ENCODE measurements at places on chromosomes 7 and 10. TPM values are rescaled to one million over a fixed set of nuclear protein-coding genes. Genes with fewer than 3 reads are reported as not detected.

DNA sequence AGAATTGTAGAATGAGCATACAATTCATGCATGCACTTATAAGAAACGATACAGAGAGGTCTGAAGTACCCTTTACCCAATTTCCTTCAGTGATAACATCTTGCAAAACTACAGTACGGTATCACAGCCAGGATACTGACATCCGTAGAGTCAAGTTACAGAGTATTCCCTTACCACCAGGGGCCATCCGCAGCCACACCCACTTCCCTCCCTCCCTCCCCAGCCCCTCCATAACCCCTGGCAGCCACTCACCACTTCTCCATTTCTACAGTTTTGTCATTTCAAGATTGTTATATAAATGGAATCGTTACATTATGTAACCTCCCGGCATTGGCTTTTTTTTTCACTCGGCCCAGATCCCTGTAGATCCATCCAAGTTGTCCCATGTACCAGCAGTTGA, 113.6 kb upstream of the RET start:
- no peak for DNase-seq

Gene WDR37
- total RNA-seq = 29.2 TPM

Gene C7orf57
- not detected for total RNA-seq

DNA sequence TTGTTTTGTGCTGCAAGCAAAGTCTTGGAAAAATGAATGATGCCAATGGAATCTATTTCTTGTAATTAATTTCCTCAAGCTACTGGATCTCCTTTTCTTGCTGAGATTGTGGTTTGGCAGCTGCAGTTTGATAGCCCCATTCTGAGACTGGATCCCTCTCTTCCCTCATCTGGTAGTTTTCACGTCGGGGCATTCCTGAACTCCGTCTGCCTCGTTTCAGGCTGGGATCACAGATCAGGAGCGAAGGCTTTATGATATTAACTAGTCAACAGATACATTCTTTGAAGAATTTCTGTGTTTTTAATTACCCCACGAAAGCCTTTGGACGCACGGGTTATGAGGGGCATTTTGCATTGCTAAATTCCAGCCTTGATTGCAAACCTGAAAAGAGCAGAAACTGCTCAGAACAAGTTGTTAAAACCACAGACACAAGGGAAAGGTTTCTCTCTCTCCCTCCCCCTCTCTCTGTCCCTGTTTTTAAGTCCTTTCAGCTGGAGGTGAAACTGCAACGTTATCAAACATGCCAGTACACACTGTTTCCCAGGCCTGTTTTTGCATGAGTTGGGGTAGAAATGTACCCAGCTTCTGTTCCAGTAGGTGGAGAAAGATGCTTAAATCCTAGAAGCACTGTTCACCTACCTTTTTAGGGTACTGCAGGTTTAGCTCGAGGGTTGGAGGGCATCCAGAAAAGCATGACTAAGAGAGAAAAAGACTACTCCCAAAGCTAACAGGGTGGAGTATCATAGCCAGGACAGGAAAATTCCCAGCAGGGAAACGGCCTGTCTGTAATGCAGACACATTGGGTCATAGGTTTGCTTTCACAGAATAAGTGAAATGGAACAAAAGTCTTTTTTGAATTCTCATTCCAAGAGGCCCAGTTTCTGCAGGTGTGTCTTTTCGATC, 124.3 kb downstream of the CUX1 start:
- DNase-seq = peak; percentile 33

- no peak for DNase-seq
These were observed 43.6 kb downstream of the MKX start for GRCh38 chr10:27701938-27702537.

GRCh38 chr10:36464291-36464690, 661.1 kb upstream of the ANKRD30A start:
- no peak for DNase-seq

Gene BLNK
- total RNA-seq = 0.65 TPM

Data from heart right ventricle (tissue), 16 donors.